Left lobe of liver (tissue), 2 donors: ENCODE measurements at places on chromosomes 2 and 18. TPM values are rescaled to one million over a fixed set of nuclear protein-coding genes. Genes with fewer than 3 reads are reported as not detected.
A peak's percentile ranks its signal among the peaks of the same experiment; 100 is the strongest.

GRCh38 chr2:217515615-217516309 is 487.0 kb downstream of the TNS1 start:
- no peak for DNase-seq

DNA sequence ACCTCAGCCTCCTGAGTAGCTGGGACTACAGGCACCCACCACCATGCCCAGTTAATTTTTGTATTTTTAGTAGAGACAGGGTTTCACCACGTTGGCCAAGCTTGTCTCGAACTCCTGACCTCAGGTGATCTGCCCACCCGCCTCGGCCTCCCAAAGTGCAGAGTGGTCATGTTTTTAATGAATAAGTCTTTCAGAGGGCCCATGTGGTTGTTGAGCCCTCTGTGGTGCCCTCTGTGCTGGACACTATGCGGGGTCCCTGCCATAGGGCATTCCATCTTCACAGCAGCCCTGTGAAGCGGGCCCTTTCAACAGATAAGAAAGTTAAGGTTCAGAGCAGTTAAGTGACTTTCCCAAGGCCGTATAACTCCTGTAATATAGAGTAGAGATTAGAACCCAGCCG is 25.9 kb downstream of the MYO7B start:
- DNase-seq, result no peak

GRCh38 chr2:162490052-162490717 is 146.3 kb downstream of the GCA start:
- no peak for DNase-seq

GRCh38 chr2:64462940-64463700 is 9.2 kb downstream of the LGALSL start:
- no peak for DNase-seq

DNA sequence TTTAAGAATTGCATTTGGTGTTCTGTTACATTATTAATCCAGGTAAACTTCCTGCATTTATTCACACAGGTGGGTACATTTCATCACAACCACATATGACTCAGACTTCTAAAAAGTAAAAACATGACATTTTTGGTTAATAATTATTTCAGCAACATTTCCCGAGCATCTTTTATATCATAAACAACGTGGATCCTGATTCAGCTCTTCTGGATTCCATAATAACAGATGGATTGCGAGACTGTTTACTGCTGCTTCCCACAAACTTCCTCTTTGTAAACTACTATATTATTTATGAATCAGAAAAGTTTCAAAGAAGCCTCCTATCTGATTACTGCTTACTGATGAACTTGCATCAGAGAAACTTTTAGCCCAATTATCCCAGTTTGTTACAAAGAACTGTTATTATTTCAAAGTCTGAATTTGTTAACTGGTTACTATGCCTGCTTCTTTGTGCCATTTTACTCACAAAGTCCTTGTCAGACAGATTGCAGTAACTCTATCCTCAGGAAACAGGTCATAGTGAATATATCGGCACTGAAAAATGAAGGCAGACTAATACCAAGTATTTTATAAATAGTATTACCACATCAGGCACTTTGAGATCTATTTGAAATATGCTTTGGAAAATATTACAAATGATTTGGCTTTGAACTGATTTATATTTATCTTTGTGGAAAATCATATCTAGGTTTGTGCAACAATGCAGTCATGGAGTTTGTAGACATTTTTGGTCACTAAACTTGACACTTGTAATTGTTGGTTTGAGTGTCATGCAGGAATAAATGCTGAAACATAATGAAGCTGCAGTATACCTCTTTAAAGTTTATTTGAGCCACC is 511.6 kb downstream of the PLCL1 start:
- DNase-seq, result no peak

DNA sequence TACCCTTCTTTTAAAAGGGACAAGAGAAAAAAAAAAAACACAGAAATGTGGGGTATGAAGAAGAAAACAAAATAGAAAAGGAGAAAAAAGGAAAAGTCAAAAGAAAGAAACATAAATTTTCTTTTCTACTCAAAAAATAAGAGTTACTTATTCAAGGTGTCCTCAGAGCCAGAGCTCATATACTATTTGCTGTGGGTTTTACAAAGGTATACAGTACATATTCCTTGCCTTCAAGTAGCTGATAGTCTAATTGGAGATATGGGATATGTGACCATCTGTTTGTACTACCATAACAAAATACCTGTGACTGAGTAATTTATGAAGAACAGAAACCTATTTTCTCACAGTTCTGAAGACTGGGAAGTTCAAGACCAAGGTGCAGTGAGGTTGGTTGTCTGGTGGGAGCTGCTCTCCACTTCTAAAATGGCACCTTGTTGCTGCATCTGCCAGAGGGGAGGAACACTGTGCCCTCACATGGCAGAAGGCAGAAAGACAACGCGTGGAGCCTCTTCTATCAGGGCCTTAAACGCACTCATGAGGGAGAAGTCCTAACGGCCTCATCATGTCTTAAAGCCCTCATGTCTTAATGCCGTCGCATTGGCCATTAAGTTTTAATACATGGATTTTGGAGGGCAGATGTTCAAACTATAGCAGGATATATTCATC is 33.9 kb downstream of the NBAS start:
- DNase-seq, result no peak

GRCh38 chr18:59743566-59743965 is 46.3 kb upstream of the CCBE1 start:
- DNase-seq, result no peak

DNA sequence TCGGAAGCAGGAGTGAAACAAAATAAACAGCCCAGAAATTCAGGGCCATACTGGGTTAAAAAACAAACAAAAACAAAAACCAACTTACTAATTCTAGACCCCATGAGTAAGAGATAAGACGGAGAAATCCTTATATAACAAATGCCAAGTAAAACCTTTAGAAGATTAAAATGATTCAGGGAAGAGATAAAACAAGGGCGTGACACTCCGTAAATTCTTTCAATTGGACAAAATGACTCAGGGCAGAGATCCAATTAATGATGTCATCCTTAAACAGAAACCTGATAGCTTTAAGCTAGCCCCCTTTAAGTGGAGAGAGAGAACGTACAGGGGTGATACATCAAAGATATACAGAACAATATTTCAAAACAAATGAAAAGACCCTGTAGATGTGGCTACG is 317.4 kb downstream of the NBAS start:
- DNase-seq, result no peak

- DNase-seq, result no peak
Measured at GRCh38 chr2:45468279-45468678, 142.8 kb downstream of the SRBD1 start.

GRCh38 chr2:117330641-117331040 is 483.9 kb upstream of the DDX18 start:
- no peak for DNase-seq

- no peak for DNase-seq
Measured at GRCh38 chr2:85785027-85785822, 31.4 kb downstream of the ATOH8 start.

DNA sequence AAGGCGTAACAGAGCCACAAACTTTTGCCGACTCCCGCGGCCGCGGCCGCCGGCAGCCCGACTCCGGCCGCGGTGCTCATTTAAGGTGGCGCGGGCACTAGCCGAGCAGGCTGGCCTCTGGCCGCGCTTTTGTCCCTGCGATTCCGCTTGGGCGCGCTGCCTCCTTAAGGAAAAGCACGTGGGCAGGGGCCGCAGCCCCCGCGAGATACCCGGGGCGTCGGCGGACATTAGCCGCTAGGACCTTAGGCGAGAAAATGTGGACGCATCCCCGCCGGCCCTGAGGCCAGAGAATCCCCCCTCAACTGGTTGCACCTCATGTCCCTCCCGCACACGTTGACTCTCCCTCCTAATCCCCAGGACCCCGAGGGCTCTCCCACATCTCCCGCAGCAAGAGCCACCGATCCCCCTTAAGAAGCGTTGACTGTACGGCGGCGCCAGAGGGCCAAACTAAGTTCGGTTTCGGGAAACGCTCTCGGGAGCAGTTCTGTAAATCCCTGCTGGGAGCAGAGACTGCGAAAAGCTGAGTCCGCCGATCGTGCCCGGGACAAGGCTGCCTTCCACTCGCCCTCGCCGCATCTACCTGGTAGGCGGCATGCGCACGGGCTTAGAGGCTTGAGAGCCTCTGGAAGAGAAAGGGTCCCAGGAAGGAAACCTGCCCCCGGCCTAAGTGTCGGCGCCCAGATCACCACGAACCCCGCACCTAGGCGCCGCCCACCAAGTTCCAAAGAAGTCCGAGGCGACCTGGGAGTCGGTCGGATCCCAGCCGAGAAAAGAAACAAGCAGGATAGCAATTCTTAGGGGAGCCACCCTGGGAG is 1.8 kb upstream of the SATB2 start:
- peak; percentile 94 for DNase-seq

DNA sequence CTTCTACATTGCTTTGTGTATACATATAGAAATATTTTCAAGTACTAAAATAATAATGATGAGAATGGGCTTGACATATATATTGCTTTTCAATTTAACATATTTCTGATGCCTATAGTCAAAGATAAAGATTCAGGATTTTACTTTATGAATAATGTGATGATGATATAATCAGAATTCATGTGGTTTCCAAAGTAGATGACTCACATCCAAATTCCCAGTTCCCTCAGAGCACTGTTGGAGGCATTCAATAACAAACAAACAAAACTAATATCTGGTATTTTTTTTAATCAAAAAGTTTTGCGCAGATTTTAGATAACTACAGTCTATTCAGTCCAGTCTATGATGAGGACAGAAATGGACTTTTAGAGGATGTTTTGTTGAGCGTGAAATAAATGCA is 2094.5 kb upstream of the CELF4 start:
- no peak for DNase-seq

DNA sequence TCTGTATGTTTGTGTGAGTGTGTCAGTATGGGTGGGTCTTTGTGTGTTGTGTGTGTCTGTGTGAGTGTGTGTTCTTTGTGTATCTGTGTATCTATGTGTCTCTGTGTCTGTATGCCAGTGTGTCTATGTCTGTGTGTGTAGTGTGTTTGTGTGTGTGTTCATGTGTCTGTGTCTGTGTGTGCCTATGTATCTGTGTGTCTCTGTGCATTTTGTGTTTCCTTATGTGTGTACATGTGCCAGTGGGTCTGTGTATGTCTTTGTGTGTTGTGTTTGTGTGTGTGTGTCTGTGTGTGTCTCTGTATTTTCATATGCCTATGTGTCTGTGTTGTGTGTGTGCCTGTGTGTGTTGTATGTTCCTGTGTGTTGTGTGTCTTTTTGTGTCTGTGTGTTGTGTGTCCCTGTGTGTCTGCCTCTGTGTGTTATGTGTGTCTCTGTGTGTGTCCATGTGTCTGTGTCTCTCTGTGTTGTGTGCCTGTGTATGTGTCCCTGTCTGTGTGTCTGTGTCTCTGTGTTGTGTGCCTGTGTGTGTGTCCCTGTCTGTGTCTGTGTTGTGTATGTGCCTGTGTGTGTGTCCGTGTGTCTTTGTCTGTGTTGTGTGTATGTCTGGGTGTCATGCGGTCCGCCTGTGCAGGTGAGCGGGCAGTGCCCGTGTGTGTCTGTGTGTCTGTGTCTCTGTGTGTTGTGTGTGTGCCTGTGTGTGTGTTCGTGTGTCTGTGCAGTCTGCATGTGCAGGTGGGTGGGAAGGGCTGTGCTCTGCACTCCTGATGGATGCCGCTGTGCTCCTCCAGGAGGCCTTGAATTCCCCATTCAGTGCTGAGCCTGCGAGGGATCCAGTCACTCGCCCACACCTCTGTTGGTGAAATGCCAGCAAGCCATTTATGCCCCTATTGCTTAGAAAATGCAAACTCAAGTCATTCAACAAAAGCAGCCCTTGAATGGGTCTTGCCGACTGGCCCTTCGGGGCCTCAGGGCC is 37.4 kb downstream of the KLHL29 start:
- DNase-seq, result no peak

DNA sequence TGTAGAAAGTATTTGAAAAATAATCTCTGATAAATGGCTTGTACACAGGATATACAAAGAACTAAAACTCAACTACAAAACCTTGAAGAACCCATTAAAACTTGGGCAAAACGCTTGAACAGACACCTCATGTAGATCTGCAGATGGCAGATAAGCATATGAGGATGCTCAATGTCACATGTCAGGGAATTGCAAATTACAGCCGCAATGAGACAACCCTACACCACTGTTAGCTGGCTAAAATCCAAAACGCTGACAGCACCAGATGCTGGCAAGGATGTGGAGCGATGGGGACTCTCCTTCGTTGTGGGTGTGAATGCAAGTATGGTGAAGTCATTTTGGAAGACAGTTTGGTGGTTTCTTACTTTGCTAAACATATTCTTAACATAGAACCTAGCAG is 53.7 kb downstream of the SNTG2 start:
- no peak for DNase-seq

- no peak for DNase-seq
Measured at GRCh38 chr2:201892516-201892915, 86.2 kb downstream of the CDK15 start.

DNA sequence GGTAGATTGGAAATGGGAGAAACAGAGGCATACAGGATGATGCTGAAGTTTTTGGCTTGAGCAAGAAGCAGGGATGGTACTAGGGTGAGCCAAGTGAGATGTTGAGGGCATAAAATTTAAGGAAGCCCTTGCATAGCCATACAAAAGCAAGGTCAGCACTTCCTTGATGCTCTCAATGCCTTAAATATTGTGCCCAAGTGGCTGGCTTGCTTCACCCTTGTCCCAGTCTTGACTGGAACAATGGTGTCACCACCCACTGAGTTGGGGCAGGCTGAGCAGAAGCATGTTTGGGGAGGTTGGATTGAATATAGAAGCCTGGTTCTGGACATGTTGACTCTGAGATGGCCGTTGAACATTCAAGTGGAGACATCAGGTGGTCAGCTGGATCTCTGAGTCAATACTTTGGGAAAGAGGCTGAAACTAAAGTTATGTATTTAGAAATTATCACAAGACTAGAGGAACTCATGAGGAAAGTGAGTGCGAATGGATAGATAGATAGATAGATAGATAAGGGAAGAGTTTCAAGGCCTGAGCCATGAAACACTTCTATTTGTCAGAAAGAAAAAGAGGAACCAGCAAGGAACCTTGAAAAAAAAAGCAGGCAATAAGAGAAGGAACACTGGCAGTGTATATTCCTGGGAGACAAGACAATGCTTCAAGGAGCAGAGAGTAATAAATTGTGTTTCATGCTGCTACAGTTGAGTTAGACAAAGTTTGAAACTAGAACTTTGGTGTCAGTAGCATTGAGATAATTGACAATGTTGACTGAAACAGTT is 43.0 kb upstream of the HNMT start:
- DNase-seq, result no peak

Gene SCYGR4
- not detected for total RNA-seq

Gene AMMECR1L
- 6.4 TPM for total RNA-seq

Gene SPR
- total RNA-seq, result 64.5 TPM

Gene THSD7B
- total RNA-seq, result 0.10 TPM

Gene HOXD9
- total RNA-seq, result not detected

Gene GPR155
- total RNA-seq, result 9.3 TPM

Gene TLX2
- total RNA-seq, result 0.08 TPM

Gene SERPINB12
- not detected for total RNA-seq
